ENCODE measurements at places on chromosomes 11 and 22.

GRCh38 chr11:86180423-86180822, 64.1 kb upstream of the EED start:
- no peak for DNase-seq

DNA sequence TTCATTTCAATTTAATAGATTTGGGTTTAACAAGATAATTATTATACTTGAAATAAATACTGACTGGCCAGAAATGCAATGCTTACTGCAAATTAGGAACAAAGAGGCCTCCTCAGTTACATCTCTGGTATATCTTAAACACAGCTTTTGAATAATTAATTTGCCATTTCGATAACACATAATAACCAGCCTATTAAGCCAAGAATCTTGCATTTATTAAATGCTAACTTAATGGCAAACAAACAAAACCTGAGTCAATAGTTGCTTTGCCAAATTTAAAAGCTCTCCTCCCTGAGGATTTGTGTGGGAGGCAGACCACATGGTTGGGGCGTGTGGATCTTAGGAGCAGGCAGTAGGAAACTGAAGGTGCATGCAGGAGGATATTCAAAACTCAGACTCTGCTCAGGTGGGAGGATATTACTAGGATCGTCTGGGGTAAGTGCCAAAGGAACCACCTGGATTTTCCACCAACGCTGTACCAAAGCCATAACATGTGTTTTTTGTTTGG, 17.9 kb upstream of the FJX1 start:
- DNase-seq = no peak

GRCh38 chr22:31680861-31681341, 18.9 kb upstream of the PISD start:
- DNase-seq = no peak

- DNase-seq = no peak
Measured at GRCh38 chr11:71496421-71496820, 30.6 kb upstream of the KRTAP5-7 start.

GRCh38 chr22:24592851-24593558, at the start of gene LRRC75B:
TSS of gene LRRC75B (minus strand) at chr22:24593073. CDS start at chr22:24593039, 34 bp downstream.
- DNase-seq = peak; percentile 90

GRCh38 chr11:76807206-76807875, 24.2 kb downstream of the TSKU start:
- peak; percentile 93 for DNase-seq

DNA sequence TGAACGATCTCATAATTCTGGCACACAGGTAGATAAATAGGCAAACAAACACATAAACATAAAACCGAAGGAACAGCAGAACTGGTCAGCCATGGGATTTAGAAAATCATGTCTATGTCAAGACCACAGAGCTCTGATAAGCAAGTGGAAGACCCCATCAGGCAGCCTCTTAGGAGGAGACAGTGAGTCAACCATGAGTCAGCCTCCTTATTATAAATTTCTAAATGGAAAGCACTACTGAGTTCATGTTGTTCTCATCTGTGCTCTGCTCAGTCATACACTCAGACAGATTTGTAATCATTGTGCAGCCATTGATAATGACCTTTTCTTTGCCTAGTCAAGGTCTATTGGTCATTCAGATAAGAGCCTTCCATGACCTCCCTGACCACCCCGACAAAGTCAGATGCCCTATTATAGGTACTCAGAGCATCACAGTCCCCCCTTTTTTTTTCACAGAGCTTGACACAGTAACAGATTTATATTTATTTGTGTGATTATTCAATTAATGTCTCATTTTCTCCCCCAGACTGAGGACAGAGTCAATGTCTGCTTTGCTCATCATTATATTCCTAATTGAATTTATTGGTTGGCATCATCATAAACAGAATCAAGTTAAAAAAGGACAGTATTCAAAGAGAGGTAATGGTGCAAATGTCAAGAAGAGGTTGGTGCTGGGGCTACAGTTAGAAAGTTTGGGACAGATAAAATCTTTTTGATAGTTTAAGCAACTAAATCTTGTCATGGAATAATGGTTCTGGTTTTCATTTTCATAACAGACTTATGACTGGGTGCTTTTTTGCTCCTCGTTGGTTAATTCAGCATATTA, 579.7 kb upstream of the CCDC90B start:
- no peak for DNase-seq

GRCh38 chr11:86537541-86538222, 134.7 kb downstream of the ME3 start:
- DNase-seq = no peak

DNA sequence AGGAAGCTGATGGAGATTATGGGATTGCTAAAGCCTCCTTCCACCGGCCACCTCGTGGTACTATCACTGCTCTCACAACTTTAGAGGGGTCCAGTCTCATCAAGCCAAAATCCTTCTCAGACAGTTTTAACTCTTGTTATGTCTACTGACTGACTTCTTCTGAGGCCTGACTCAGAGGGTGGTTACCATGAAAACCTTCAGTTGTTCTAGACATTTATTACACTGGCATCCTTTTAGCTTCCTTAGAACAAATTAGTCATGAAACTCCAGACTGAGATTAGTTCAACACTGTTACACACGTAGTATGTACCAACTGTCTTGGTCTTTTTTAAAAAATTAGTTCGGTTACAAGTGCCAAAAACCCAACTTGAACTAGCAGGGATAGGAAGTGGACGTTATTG, 7.5 kb downstream of the DIXDC1 start:
- DNase-seq = no peak

- DNase-seq = peak; percentile 31
Measured at GRCh38 chr22:45966320-45966894, 10.6 kb downstream of the WNT7B start.

DNA sequence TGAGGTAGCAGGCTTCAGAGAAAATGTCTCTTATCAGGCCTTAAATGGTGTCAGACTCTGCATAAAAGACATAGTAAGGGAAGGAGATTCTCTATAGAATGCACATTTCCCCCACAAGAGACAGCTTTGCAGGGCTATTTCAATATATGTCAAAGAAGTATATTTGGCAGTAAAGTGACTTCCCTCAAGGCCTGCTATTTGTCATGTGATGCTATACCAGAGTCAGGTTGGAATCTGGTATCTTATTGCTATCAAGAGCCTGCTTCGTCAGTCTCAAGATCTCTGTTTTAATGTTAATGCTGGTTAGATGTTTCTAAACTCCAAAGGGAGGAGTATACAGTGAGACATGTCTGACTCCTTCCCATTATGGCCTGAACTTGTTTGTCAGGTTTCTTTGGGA, 40.4 kb upstream of the MTMR2 start:
- no peak for DNase-seq

DNA sequence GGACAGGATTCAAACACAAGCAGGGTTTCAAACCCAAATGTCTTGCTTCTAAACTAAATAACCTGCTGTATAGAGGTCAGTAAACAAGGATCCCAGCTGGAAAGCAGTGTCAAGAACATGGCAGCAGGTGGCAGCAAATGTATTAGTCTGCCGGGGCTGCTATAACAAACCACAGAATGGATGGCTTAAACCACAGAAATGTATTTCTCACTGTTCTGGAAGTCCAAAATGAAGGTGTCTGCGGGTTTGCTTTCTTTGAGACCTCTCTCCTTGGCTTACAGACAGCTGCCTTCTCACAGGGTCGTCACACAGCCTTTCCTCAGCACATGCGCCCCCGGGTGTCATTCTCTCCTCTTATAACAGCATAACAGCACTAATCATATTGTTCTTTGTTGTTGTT, 65.1 kb upstream of the LRRC55 start:
- DNase-seq = peak; percentile 47

GRCh38 chr11:104692751-104693150, 205.5 kb downstream of the CASP12 start:
- DNase-seq = no peak

GRCh38 chr11:125105926-125106325, 5.5 kb downstream of the TMEM218 start:
- DNase-seq = no peak

DNA sequence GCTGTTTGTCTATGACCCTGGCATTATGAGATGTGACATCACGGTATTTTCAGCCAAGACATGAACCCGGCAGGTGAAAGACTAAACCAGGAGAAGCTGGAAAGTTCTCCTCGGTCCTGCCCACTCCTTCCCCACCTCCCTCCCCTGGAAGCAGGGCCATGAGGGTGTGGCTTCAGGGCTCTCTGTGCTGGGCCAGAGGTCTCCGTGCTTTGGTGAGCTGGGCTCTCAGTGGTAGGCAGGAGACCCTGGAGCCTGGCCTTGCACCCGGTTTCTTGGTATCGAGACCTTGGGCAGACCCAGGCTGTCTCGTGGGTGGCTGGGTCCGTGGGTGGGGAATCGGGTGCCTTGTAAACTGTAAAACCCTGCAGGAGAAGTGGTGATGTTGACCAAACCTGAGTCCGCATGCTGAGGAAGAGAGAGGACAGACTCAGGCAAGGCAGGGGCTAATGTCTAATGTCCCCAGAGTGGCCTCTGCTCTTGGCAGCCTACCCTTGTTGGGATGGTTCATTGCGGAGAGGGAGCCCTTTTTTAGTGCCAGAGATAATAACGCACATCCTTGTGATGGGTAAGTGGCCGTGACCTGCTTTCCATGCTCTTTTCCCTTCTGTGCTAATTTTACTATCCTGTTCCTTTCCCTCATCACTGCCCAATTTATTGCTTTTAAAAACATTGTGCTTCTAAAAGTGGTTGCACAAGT, 48.6 kb upstream of the PARVG start:
- DNase-seq = no peak

Data from body of pancreas (tissue), 4 donors.